ENCODE measurements at places on chromosomes 7 and 10.

GRCh38 chr10:110433740-110434139, 64.0 kb upstream of the DUSP5 start:
- no peak for DNase-seq

- DNase-seq, result no peak
Measured at GRCh38 chr10:102398172-102399020, 2.9 kb downstream of the NFKB2 start.

GRCh38 chr7:134189559-134189958, 62.4 kb downstream of the LRGUK start:
- no peak for DNase-seq

GRCh38 chr7:116258734-116259133, 48.4 kb downstream of the TES start:
- peak; percentile 40 for DNase-seq

DNA sequence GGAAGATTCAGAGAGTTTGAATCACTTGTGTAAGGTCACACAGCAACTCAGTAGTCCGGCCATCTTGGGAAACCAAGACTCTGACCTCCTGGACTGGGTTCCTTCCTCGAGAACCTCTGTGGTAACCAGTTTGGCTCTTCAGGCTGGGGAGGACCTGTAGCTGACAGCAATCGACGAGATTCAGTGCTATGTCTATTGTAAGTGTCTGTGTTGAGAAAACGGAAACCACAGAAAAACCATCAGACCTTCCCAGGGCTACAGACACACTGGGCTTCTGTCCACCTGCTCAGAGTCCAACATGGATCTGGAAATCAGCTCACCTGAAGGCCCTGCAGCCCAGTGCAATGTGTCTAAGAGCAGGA, 403.7 kb downstream of the RPS24 start:
- DNase-seq, result no peak

DNA sequence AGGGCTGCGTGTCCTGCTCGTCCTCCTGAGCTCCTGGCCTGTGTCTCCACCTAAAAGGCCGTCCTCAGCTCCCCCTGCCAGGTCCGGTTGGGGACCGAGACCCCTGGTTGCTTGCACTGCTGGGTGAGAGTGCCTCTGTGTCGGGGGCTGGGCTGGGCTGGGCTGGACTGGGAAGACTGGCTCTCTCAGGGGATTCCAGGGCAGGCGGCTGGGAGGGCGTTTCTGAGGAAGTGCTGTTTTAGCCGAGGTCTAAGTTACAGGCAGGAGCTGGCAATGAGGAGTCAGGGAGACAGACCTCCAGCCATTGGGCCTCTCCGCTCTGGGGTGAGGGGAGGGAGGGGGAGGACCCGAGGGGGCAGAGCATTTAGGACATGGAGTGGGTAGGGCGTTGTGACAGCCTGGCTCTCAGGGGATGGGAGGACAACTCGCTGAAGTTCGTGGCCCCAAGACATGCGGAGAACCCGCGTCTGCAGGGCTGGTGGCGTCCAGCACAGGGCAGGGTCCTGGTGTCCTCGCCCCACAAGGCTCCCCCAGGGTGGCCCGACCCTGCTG, 20.9 kb downstream of the FOXK1 start:
- DNase-seq, result no peak

- no peak for DNase-seq
Measured at GRCh38 chr10:100736809-100737354, 8.5 kb upstream of the PAX2 start.

- DNase-seq, result no peak
Measured at GRCh38 chr10:34373211-34373610, 441.9 kb downstream of the PARD3 start.

DNA sequence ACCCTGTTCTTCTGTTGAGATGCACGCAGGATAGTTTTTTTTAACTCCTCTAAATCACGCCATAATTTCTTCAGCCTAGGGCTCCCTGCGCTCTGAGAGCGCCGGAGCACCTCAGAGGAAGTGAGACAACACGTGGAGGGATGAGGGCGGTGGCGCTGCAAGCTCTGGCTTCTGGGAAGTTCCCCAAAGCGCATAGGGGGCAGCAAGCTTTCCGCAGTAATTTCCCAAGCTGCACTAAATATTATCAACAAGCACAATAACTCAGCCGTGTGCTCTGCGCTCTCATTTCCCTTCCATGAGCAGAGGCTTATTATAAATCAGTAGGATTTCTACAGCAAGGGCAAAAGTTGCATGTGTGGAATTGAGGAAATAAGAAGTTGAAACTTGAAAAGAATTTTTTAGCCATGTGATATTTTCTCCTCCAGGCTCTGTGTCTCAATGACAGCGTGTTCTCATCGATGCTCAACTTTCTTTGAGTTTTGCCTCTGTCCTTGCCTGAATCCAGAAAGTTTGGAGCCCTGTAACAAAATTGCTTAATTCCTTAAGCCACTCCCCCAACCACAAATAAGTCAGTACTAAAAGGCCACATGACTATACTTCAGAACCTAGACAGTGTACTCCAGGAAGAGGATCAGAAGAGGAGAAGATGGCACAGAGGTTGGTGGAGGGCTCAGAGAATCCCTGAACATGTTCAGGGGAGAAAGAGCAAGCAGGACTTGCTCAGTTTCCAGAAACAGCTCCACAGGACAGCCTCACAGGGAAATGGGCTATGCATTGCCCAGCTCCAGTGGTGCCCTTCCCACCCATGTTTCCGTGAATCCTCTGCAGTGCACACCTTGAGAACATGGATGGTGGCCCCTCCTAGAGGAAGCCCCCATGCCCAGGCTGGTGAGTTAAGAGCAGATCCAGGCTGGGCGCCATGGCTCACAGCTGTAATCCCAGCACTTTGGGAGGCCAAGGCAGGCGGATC, 221.5 kb upstream of the GHITM start:
- DNase-seq, result no peak

DNA sequence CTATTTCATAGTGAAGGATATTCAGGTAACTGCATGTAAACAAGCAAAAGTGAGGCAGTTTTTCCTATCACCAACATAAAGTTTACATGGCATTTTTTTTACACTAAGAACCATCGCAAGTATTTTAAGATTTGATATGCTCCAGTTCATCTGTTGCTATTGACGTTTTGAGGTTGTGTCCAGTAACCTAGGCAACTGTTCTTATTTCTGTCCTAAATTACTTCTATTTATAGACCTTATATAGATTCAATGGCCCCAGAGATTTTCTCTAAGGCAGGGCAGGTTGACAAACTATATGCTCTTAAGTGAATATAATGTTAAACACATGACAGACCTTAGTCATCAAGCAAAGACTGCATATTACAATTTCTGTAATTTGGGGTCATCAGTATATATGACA, 830.2 kb upstream of the LRRTM3 start:
- DNase-seq, result no peak

DNA sequence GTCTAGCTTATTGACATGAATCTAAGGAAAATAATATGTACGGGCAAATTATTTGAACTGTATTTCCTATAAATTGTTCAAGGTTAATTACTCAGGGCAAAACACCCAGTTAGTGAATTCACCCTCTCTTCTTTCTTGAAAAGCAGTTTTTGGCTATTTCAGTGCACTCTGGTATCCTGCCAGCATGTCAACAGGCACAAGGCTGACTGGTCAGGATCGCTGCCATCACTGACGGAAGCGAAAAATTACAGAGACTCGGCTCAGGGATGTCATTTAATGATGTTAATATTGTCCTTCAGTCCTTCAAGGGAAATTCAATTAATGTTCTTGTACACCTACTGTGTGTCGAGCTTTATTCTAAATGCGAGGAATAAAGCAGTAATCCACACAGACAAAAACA, 28.3 kb upstream of the OLAH start:
- no peak for DNase-seq

DNA sequence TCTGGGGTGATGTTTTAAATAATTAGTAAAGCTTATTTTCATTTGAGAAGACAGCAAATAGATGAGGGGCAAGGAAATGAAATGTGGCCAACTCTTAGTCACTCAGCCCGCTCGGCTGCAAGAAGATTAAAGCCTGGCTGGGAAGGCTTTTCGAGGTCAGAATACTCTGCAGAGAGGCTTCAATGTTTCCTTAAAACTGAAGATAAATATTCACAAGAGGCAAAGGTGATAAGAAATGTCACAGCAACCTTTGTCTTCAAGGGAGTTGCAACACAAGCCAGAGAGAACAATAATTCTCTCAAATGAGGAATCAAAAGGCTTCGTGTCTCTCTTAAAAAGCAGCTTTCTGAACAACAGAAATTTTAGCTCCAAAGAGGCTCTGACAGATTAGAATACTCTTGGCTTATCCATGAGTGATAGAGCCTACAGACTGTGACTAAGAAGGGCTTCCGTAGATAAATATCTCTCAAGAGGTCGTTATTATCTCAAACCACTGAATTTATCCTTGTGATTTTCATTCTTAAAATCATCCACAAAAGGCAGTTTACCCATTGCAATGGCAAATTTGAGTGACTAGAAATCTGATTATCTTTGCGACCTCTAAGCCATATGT, 92.5 kb downstream of the KLF6 start:
- no peak for DNase-seq

- no peak for DNase-seq
Measured at GRCh38 chr10:7922707-7923106, 104.4 kb downstream of the TAF3 start.

DNA sequence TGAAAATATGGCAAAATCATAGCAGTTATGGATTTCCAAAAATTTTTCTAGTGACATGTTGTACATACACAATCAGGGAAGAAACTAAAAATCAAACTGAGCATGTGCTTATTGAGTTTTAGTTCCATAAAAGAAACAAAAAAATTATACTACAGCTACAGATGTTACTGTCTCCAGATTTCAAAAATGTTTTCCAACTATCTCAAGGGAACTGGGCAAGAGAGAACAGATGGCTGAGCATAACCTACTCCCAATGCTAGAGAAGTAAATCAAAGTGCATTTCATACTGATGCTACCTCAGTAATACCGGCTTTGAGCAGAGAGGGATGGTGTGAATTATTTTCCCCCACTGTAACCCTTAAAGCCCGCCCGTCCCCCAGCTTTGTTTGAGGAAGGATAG, 40.7 kb upstream of the KMT2C start:
- DNase-seq, result no peak

DNA sequence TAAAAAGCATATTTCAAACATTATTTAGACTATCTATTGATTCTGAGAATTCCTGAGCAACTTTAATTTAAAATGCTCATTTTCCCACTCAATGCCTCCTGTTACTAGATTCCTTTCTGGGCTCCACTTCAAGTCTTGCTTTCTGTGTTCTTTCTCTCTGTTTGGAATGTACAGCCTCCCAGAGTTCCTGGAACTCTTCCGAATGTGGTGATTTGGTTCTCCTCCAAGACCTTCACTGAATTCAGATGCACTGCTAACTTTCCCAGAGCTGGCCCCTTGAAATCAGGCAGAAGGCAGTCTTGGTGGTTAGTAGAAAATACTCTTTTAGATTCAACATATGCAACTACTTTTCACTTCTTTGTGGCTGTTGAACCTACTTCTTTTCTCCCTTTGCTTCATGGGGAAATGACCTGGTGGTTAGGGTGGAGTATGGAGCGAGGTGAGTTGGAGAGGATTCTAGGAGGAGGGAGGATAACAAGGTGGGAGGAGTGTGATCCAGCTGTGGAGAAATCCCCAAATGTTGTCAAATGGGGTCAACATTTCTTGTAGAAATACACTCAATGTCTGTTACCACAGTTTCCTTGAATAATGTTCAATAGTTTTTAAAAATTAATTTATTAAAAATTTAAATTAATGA, 27.9 kb upstream of the CCDC7 start:
- DNase-seq, result peak; percentile 64

GRCh38 chr7:138917771-138918170, 63.4 kb downstream of the KIAA1549 start:
- no peak for DNase-seq

DNA sequence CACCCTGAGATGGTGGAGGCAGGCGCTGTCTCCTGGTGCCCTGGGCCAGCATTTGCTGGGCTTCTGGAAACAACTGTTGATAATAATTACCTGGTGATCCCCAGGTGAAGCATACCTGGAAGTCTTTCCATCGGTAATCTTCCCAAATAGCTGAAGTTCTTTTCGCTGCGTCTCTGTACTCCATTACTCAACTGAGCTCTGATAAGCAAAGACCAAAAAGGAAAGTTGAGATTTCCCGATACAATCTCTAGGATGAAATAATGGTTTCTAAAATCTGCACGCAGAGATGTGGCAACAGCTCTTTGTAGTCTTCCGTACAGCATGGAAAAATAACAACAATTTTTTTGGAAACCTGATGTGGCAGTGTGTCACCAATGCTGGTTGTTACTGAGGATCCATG, 226.5 kb downstream of the GATA3 start:
- no peak for DNase-seq

DNA sequence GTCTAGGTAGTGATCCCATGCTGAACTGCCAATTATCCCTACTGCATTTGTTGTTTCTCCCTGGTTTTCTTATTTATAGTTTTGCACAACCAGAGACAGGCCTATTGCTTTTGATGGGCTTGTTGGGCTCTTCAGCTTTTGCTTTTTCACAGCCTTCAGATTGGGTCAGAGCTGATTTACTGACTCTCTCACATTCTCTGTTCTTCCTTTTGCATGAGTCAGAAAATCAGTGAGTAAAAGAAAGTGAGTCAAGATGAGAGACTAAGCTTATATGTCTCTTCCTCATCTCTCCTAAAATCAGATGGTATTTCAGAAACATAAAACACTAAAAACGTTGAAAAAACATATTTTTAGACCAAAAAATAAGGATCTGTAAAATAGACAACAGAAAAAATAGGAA, 1135.4 kb downstream of the XPNPEP1 start:
- DNase-seq, result no peak

GRCh38 chr7:67267914-67268313, 271.3 kb downstream of the TYW1 start:
- no peak for DNase-seq

GRCh38 chr10:112507046-112507445, 60.0 kb downstream of the VTI1A start:
- no peak for DNase-seq

DNA sequence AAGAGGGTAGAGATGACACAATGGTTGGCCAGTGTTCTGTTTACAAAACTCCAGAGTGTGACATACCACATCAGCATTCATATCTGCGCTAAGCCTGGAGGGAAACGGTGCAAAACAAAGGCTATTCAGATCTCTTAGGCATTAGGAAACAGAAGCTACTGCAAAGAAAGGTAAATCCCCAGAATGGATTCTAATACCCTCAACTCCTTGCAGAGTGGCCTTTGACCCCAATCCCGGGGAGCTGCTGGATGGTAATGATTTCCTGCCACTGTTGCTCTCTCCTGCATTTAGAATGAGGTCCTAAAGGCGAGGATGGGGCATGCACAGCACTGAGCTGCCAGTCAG, 65.2 kb downstream of the AOAH start:
- peak; percentile 53 for DNase-seq

- DNase-seq, result no peak
Measured at GRCh38 chr7:43083106-43083505, 29.3 kb upstream of the HECW1 start.

Data from AG09319 (cell line).